ENCODE measurements at places on chromosomes 3 and 15.

DNA sequence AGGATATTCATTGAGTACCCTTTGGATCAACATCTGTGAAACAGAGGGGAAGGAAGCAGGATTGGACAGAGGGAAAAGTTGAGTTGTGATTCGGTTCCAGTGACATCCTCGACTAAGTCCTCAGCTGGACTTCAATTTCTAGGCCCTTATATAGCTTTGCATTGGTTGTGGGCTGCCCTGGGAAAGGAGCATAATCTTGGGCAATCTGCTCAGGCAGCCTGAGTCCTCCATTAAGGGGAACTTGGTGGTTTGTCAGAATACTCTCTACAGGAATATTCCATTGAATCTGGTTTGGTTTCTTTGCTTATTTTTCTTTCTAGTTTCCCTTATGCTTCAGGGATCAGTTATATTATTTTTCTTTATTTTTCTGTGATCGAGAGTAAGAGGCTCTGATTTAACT lies 94.1 kb downstream of the TCF12 start:
- DNase-seq: no peak

- DNase-seq: no peak
Measured at GRCh38 chr15:38745126-38745525, 180.5 kb upstream of the RASGRP1 start.

DNA sequence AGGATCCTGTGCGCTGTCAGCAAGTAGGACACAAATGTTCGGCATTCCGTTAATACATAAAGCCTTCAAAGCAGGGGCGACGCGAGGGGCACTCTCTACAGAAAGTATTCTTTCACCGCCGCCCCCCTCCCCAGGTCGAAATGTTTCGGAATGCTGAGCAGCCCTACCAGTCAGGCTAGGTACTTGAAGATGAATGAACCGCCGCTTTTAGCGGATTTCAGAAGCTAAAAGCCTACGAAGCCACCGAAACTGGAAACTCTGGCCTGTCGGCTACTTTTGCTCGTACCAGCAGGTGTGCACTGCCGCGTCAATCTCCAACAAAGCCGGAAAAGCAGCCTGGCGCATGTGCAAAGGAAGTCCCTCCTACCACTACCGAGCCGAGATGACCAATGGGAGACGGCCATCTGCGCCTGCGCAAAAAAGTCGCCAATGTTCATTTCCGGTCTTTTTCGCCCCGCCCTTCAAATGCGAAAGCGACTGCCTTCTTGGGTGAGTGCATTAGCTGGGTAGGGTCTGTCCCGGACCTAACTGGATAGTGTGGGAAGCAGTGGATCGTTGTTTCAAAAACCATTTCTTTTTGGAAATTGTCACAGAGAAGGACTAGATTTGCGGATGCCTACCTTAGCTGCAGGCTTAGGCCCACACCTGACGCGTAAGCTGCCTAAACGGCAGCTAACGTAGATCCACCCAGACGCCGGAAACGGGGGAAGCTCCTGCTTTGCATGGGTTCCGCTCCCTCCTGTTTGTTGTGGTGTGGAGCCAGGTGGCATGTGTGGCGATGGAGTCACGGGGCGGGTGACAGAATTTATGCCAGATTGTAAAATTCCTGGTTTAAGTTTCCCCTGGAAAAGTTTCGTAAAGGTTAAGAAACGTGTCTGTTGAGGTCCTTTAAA lies at the start of gene WDR5B:
Gene WDR5B, minus strand, starts transcription at position 301 of the 893 bp plus-strand sequence. CDS start 534 bp downstream, outside the sequence.
- DNase-seq: peak; percentile 95

GRCh38 chr15:34665498-34666116 lies 82.2 kb upstream of the GOLGA8B start:
- no peak for DNase-seq

- DNase-seq: no peak
Measured at GRCh38 chr15:69502470-69503045, 49.9 kb downstream of the RPLP1 start.

DNA sequence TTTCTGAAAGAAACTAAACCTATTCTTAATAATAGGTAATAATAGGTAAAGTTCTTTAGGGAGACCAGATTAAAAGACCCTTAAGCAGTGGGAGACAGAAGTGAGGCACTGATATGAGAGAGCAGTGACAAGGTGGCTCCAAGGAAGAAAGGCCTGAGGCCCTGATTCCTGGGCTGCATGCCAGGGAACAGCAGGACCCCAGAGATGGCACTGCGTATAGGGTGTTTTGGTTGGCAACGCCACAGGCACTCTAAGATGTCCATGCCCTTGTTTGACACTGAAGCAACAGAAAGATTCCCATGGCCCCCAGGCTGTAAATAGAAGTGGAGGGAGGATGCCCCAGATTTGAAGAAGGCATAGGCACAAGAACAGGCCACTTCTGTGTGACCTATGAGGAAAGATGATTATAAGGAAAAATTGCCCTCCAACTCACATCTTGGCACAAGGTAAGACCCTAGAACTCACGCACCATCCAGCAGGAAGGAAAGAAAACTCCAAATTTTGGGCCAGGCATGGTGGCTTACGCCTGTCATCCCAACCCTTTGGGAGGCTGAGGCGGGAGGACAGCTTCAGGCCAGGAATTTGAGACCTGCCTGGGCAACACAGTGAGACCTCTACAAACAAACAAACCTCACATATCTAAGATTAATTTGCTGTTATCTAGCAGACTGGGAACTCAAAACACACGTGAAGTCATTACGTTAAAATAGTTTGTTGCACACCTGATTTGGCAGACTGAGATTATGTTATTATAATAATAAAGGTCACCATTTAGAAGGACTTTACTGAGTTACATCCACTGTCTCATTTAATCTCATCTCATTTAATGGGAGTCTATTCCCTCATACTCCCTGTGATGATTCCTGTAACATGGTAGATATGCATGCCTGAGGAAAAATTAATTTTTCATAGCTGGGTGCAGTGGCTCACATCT lies 10.5 kb upstream of the BLM start:
- DNase-seq: no peak

GRCh38 chr3:98521897-98522543 lies 682 bp downstream of the CLDND1 start:
- peak; percentile 75 for DNase-seq

DNA sequence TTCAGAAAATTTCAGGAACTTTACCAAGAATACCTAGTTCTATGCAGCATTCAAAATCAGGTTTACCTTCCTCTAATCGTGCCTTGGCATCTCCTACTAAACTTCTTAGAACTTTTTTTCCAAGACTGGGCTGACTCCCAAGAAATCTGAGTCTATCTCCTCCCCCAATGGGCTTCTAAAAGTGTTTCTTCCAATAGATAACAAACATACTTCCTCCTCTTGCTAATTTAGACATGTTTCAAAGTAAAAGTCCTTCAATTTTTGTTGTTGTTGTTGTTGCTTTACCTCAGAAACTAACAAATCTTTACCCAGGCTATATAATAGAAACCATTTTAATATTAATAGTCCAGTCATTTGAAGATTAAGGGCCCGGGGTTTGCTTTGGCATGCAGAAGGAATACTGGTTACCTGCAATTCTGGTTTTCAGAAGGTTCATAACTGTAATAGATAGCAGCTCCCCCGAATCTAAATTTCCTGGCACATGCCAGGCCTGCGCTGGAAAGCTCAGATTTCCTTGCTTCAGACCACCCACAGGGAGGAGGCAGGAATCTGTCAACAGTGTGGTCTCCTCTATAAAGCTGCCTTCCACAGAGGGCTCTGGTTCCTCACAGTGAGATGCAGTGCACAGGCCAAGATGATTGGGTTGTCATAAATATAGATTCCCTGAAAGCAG lies 188.7 kb downstream of the THRB start:
- peak; percentile 44 for DNase-seq

DNA sequence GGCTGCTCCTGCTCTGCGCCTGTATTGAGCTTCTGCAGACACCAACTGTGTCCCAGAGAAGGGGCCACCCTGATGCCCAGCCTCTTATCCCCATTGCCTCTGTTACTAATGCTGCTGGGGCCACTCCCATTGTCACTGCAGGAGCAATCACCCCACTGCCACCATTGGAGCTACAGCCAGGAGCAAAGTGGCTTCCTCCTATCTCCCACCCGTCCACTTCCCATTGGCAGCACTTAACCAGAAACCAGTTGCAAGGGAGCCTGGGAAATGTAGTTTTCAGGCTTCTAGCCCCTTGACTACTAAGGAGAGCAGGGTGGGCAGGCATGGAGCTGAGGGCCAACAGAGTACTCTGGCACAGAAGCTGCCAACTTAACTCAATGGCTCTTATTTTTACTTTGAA lies 55.9 kb upstream of the KLF13 start:
- DNase-seq: no peak

GRCh38 chr3:64518950-64519349 lies 168.8 kb downstream of the ADAMTS9 start:
- DNase-seq: peak; percentile 58

GRCh38 chr15:45428491-45428890 lies 50.1 kb upstream of the GATM start:
- no peak for DNase-seq

DNA sequence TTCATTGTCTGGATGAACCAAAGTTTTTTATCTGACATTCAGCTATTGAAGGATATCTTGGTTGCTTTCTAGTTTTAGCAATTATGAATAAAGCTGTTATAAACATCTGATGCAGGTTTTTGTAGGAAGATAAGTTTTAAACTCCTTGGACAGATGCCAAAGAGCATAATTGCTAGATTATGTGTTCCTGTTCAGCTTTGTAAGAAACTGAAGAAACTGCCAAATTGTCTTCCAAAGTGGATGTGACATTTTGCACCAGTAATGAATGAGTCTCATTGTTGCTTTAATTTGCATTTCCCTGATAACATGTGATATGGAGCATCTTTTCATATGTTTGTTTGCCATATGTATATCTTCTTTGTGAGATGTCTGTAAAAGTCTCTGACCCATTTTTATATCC lies 239.9 kb upstream of the TTC14 start:
- DNase-seq: no peak

DNA sequence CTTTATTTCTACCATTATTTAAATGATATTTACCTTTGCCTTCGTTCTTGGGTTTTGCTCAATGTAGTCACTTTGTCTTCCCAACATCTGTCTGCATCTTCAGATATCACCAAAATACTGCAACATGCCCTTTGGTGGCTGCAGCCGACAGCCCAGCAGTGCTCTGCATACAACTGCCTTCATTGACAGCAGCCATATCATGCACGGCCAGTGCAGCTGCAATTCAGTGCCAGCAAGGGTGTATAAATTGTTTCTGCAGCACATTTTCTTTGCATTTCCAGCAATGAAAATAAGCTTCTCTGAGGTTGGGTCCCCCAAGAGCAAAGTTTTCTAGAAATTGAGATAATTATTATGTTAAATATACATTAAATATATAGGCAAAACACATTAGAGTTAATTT lies 6.0 kb upstream of the PLSCR5 start:
- no peak for DNase-seq

- no peak for DNase-seq
Measured at GRCh38 chr15:88242586-88243555, 13.7 kb downstream of the NTRK3 start.

DNA sequence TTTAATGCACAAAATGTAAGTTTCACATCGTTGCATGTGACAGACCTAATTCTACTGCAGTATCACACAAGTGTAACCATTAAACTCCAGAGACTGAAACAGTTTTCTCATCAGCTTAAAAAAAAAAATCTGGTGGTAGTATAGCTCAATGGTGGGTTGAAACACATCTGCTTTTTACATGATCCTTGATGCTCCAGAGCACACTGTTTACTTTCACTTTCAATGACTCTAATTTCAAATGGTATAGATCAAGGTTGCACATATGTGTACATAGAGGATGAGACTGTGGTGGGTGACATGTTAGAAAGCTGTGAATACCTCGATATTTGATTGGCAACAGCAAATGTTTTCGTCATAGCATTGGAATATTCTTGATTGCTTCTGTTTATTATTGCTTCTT lies 22.4 kb downstream of the MCTP2 start:
- no peak for DNase-seq

- no peak for DNase-seq
Measured at GRCh38 chr3:46413951-46414350, 6.9 kb downstream of the CCRL2 start.

DNA sequence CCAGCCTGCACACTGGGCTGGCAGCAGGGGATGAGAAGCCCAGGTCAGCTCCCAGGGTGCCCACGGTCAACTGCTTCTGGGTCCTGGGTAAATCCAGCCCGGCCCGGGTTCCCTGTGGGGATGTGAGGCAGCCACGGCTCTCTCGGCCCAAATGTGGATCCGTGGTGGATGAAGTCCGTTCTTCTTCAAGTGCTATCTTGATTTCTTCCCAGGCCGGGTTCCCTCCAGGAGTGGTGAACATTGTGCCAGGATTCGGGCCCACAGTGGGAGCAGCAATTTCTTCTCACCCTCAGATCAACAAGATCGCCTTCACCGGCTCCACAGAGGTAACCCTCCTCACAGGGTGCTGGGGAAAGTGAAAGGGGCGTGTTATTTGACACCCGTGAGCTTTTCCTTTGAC lies 16.1 kb downstream of the ALDH1A3 start:
- DNase-seq: no peak

DNA sequence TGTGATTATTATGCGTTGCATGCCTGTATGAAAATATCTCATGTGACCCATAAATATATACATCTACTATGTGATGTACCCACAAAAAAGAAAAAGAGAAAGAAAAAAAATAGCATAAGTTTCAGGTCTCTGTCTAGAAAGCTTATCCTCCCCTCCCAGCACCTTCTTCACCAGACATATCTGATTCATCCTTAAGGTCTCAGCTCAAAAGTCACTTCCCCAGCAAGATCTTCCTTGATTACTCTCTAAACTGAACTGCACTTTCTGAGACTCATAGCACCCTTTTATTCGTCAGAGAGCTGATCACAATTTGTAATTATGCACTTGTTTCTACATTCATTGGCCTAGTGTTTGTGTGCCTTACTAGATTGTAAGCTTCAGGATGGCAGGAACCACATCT lies 11.1 kb upstream of the PTPN9 start:
- DNase-seq: no peak

- DNase-seq: no peak
Measured at GRCh38 chr15:77818484-77819047, 185.9 kb upstream of the LINGO1 start.

GRCh38 chr3:171383206-171384018 lies 76.8 kb downstream of the TNIK start:
- DNase-seq: peak; percentile 85
